ENCODE measurements at places on chromosomes 2 and 18. TPM values are rescaled to one million over a fixed set of nuclear protein-coding genes. Genes with fewer than 3 reads are reported as not detected.

Gene ZSWIM2
- total RNA-seq: not detected

Gene MAP3K19
- not detected for total RNA-seq

Gene CLHC1
- 8.6 TPM for total RNA-seq

Gene CPLX4
- not detected for total RNA-seq

Gene SCYGR8
- total RNA-seq: not detected

Measured in activated CD8-positive, alpha-beta memory T cell treated with anti-CD3 and anti-CD28 coated beads for 36 hours (primary cell).